Effector CD8-positive, alpha-beta T cell (primary cell): ENCODE measurements at places on chromosomes 6 and 20.

DNA sequence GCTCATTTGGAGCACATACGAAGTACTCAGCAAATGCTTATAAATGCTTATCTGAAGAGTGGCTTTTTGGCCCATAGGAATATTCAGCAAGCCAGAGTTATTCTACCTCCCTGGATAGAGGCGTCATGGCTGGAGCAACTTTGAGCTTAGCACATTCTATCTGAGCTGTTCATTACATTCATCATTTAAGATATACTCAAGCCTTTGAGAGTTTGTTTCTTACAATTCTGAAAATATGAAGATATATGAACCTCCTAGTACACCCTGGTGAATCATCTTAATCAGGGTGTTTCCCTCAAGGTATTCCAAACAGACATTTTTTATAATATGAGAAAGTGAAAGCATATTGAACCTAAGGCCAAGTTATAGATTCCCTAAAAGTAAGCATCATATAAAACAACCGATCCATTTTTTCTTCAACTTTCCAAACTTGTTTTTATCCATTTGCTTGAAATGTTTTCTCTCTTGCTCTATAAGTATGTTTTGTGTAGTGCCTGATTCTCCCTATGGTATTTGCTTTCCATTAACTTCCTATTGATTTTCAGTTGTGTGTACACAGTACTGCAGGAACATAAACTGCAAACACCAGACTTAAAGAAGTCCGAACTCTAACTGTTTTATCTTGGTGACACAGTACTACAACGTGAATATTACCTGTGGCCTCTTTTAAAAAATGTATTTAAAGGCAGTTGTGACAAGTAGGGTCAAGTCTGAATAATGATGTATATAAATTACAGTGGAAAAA lies 139.7 kb upstream of the PTPRK start:
- no peak for DNase-seq

- DNase-seq, result no peak
Observed at GRCh38 chr6:25436760-25437159, 157.6 kb downstream of the CARMIL1 start.

DNA sequence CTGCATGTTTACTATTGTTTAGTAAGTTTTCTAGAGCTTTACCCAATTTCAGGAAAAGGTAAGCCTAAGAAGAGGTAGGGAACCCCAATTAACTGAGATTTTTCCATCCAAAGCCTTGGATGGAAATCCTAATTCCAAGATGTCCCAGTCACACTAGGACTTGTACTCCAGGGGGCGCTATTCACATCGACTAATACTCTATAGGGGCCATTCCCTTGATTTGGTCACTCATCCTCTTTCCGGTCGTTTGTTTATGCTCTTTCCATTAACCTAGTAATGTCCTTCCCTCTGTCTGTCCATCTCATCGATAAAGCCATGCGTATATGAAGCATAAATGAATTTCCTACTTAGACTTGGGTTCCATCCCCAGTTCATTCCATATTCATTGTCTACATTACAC lies 80.8 kb upstream of the FUCA2 start:
- no peak for DNase-seq

DNA sequence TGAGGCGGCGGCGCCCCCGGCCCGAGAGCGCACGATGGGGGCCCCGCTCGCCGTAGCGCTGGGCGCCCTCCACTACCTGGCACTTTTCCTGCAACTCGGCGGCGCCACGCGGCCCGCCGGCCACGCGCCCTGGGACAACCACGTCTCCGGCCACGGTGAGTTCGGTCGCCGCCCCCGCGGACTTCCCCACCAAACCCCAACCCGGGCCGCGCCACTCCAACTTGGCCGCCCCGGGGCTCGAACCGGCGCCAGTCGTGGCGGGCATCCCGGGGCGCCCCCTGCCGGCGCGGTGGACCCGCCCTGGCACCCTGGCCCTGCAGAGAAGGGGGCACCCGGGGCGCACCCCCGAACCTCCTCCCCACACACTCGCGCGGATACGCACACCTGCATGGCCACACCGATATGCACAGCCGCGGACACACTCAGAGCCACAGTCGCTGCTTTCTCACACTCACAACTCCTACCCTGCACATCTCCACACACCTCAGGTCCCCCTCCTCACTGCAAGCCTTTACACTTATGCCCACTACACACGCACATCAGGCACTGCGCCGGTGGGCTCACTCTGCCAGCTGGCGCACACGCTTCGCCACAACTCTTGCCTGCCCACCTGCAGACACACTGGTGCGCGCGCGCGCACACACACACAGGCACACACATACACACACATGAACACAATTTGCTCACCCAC lies 535 bp downstream of the VSTM2L start:
- no peak for DNase-seq

DNA sequence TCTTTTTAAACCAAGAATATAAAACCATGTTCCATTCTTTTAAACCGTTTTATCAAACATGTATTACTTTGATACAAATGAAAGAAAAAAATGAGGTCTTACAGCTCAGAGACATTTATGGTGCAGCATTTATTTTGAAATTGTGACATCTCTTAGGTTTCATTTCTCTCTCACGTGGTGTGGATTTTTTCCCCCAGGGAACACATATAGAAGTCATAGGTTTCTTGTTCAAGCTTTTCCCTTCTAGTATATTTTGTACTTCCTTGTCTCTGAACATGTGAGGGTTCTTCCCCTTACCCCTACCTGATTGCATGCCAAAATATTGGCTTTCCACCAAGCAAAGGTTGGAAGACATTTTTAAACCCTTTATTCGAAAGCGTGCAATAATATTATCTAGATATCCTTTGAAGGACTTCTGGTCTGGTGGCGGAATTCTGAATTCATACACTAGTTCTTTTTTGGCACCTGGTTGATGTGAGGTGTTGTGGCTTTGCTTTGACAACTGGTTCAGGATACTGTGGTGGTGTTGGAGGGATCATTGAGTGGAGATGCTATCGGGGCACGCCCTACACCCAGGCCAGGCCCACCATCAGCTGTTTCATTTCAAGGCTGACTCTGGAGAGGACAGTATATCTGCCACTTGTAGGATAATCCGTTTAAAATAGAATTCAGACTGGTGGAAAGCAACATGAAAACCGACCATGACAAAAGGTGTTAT lies 5.6 kb upstream of the FAM50B start:
- DNase-seq, result no peak

DNA sequence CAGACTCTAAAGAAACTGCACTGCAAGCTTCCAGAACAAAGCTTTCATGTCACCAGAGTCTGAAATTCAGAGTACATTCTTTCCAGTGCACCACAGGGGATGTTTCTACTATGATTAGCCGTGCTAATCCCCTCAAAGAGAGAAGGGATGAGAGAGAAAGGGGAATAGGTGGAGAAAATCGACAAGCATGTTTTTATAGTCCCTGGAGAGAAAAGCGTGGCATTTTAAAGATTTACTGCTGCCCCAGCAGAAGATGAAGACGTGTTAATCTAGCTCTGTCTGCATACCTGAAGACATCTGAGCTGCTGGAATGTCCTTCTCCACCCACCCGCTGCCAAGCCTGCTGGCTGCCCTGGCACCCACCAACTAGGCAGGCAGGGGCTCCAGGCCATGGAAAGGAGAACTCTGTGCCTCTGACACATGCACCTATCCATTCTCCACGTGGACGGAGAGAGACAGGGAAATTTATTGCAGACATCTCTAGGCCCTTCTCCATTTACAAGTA lies 4.1 kb downstream of the MYLK4 start:
- no peak for DNase-seq

DNA sequence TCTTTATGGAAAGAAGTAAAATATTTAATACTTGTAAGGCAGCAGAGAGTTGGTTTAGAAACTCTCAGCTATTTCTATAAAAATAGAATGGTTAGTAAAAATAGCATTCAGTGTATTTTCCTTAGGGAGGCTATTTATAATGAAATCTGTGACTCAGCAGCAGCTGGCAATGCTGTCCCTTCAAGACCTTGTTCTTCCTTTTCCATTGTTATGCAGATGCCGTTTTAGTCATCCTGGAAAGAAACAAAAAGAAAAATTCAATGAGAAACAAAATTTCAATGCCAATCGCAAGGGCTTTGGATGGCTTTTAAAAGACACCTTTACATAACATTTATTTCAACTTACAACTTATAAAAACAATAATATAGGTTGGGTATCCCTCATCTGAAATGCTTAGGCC lies 17.5 kb downstream of the MPC1 start:
- no peak for DNase-seq

DNA sequence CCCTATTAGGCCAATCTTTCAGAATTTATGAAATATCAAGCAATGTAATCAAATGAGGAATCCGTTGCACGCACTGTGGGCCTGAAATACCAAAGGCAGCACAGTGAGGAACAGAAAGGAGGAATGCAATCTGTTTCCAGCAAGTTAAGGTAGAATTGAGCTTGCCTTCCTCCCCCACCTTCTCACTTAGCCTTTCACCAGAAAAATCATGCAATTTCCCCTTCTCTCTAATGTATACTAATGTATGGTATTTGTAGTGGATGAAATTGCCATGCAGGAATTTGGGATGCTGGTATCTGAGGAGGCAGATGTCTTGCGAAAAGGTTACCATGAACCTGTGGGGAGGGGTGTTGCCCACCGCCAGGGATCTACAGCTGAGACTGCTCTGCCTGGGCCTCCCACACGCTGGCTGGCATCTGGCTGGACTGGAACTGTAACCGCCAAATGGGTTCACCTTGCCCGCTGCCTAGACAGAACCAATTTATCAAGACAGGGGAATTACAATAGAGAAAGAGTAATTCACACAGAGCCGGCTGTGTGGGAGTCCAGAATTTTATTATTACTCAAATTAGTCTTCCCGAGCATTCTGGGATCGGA lies 222.4 kb upstream of the MYLIP start:
- no peak for DNase-seq

DNA sequence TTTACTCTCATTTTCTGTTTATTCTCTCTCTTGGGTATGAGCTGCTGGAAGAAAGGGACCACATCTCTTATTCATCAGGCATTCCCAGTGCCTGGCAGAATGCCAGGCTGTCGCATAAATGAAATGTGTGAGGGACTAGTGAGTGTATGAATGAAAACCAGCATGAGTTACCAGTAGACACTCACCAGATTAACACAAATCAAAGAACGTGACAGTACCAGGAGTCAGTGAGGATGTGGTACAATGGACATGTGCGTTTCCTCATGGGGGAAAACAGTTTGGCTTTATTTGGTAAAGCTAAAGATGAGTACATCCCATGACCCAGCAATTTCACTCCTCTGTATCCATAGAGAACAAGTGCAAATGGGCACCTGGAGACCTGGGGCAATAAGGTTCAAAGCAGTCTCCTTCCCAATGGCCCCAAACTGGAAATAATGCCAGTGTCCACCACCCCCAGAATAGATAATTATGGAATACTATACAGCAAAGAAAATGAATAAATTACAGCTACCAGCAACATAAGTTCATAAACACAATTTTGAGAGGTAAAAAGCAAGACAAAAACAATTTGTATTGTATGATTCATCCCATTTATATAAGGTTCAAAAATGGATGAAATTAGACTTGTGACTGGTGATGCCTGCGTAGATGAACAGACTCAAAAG lies 93.3 kb downstream of the CDH22 start:
- no peak for DNase-seq

- no peak for DNase-seq
Observed at GRCh38 chr6:7953753-7954152, 43.2 kb upstream of the TXNDC5 start.

GRCh38 chr20:35314816-35315631 lies 22.8 kb upstream of the FAM83C start:
- no peak for DNase-seq

GRCh38 chr20:48384147-48384818 lies 443.5 kb downstream of the PREX1 start:
- DNase-seq, result no peak

DNA sequence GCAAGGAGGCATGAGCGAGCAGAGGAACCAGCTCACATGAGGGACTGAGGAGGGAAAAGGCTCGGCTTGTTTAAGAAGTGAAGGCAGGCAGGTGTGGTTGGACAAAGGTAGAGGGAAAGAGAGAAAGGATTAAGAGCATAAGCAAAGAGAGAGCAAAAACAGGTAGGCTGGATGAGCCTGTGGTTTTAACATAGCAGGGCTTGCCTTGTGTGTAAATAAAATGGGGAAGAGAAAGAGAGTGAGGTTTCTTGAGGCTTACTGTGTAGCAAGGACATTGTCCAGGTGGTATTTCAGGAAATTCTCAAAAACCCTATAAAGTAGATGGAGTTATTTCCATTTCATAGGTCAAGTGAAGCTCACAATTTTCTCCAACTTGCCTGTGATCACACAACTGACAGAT lies 93.9 kb upstream of the HDAC2 start:
- DNase-seq, result no peak

GRCh38 chr20:57679113-57679512 lies 30.7 kb downstream of the PMEPA1 start:
- DNase-seq, result no peak

DNA sequence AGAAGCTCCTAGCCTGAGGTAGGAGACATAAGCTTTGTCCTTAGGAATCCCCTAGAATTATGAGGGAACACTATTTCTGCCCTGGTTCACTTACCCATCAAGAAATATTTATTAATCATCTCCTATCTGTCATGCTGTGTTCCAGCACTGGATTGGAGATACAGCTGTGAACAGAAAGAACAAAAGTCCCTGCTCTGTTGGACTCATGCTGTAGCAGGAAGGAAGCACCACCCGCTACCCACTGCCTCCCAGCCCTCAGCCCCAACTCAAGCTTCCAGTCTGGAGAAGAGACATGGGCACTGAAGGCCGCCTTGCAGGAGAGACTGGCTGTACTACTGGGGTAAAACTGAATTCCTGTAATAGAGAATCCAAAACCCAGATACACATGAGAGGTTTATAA lies 78.0 kb downstream of the MDGA1 start:
- DNase-seq, result no peak

DNA sequence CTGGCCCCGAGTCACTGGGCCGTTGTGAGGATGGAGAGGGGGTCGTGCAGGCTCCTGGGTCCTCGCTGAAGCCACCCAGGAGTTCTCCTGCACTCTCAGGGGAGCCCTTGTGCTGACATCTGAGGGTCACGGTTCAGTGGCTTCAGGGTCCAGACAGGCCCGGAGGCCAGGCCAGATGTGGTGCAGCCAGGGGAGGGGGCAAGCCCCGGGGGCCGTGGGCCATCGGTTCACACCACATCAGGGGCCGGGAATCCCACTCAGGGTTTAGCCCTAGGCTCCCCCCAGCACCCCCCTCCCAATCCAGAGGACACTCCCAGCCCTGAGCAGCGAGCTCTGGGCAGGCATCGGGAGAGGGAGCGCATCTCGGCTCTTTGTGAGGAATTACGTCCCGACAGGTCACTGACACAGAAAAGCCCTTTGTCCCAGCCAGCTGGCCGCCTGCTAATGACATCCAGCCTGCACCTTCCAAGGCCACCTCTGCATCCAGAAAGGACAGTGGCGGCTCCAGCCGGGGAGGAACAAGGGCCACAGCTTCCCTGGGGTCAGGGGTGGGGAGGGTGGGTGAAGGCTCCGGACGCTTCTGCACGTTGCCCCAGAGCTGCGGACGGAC lies 6.4 kb upstream of the CHRNA4 start:
- no peak for DNase-seq
